ENCODE measurements at places on chromosomes 2 and 18.
A peak's percentile ranks its signal among the peaks of the same experiment; 100 is the strongest.

DNA sequence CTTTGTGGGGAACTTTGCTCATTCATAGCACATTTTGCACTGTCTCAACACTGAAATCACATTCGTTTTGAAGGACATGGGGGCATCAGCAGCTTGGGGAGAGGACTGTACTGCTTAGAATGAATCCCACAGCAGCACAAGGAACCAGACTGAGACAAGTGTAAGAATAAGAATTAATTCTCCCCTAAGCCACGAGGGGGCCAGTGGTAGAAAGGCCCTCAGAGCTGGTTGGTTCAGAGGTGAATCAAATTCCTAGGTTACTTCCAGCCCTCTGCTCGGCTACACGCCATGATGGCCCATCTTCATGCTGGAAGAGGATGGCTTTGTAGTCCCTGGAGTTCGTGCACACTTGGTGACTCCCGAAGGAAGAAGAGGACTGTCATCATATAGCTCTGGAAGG, 12.0 kb upstream of the MC5R start:
- DNase-seq, result no peak

DNA sequence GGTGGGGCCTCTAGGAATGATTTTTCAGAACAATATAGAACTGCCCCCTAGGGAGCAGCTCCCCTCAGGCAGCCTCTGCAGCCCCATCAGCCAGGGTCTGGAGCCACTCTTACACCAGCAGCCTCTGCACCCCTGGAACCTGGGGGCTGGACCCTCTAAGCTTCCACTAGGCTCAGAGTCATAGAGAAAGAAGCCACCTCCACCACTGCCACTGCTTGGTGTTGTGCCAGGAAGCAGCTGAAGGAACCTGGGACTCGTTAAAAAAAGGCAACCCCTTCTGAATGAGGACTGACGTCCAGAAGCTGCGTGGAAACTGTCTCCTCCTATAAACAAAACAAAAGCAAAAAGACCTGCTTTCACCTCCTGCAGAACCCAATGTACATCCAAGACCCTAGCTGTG, 98.1 kb upstream of the HS6ST1 start:
- DNase-seq, result no peak

DNA sequence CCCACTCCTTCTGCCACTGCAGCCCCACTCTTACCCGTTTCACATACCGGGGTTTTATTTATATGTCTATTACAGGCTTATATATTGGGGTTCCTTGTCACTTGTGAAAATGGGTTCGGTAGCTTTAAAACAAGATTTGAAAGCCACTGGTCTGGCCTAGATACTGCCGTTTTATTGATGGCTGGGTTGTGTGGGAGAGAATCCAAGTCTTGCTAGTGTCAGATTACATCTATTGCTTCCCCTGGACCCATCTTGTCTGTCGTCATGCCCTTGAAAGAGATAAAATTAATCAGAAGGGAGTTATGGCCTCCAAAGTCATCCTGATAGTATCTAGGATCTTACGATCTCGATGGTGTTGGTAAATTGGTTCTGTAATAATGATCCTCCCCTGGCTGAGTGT, 79.4 kb downstream of the EIPR1 start:
- no peak for DNase-seq

DNA sequence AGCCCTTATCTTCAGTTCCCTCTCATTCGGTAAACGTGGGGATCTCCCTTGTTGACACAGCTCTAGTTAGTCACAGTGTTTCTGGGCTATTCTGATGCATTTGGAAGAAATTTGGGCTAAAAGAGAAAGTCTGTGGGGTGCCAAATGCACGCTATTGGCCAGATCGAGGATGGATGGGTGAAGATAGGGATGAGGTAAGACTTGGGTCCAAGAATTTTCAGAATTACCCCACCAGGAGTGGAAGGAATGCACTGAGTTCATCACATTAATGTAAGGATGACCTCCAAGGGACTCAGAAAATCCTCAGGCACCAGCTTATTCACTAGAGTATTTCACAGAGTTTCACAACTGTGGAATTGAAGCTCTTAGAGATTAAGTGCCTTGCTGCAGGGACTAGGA, 49.3 kb downstream of the NRP2 start:
- no peak for DNase-seq

GRCh38 chr2:160269365-160269764, 69.3 kb upstream of the ITGB6 start:
- DNase-seq, result no peak

GRCh38 chr2:126635281-126635680, 20.7 kb upstream of the GYPC start:
- DNase-seq, result no peak

DNA sequence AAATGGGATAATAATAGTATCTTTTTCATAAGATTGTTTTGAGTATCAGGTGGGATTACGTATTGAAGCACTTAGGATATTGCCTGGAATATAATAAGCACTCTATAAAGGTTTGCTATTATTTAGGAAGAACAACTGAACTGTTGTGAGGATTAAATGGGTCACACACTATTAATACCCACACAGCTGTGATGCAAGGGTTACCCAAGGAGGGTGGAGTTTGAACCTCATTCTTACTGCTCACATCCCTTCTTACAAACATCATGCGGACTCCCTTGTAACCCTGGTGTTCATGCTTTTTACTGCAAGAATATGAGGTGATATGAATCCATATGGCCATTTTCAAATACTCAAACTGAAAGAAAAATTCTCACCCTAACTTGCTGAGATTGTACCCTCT, 113.5 kb downstream of the KCTD1 start:
- DNase-seq, result no peak

DNA sequence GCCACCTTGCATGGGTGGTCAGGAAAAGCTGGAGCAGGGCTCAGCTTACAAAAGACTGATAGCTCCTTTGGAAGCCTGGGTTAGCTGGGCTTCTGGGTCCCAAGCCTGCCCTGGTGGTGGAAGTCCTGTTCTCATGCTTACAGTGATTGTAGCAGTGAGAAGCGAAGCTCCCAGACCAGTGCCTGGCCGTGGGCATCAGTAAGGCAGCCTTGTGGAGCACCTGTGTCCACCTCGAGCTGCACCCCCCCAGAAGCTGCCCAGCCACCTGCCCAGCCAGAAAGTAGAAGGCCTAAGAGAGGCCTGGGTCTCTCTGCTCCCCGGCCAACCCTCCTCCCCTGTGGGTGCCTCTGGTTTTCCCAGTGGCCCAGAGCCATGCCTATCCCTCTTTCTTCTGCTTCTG, 10.5 kb downstream of the GLI2 start:
- no peak for DNase-seq

DNA sequence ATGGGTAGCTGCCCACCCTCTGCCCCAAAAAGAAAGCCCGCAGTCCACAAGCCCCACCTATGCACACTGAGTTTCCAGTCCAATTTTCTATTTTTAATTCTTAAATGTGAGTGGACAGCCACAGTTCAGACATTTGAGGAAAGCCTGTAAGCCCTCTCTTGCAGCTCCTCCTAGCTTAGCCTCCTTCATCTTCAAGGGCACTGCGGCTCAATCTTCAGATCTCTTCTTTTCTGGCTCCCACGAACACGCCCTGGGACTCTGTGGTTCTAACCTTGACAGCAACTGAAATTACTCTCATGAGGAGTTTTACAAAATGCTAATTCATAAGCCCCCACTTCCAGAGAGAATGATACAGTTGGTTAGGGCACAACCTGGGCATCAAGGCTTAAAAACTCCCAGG, 144.0 kb downstream of the MSH2 start:
- DNase-seq, result no peak

- DNase-seq, result peak; percentile 52
Observed at GRCh38 chr2:158214431-158214830, 112.8 kb downstream of the UPP2 start.

GRCh38 chr2:204566439-204566838, 21.2 kb downstream of the PARD3B start:
- DNase-seq, result no peak

GRCh38 chr2:118773826-118774225, 73.6 kb downstream of the EN1 start:
- DNase-seq, result no peak

DNA sequence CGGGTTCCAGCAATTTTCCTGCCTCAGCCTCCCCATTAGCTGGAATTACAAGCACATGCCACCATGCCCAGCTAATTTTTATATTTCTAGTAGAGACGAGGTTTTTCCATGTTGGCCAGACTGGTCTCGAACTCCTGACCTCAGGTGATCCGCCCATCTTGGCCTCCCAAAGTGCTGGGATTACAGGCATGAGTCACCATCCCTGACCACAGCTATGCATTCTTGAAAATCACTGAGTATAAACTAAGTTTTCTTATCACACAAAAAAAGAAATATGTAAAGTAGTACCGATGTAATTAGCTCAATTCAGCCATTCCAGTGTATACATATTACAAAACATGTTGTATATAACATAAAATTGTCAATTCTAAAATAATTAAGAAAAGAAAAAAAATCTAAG, 232.7 kb downstream of the MBD2 start:
- no peak for DNase-seq

- peak; percentile 72 for DNase-seq
Observed at GRCh38 chr2:231601356-231602229, 8.9 kb downstream of the TEX44 start.

GRCh38 chr2:197777823-197778407, 7.2 kb downstream of the BOLL start:
- DNase-seq, result no peak

DNA sequence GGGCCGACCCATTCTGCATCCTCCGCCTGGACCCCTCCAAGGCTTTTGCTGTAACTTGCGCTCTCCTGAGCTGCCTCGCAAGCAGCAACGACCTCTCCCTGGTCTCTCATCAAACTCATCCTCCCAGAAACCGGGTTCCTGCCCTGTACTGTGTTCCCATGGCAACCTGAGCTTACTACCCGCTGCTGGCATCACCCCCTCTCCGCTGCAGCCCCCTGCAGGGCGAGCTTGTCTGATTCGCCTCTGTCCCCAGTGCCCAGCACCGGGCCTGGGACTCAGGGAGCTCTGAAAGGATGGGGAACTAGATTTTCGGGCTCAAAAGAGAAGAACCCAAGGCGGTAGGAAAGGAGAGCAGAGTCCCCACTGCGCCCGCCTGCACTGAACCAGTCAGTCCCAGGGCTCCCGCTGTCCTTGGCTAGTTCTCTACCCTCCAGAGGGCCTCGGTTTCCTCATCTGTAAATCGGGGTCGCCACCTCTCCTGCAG, 463 bp downstream of the HS1BP3 start:
- DNase-seq, result peak; percentile 25

DNA sequence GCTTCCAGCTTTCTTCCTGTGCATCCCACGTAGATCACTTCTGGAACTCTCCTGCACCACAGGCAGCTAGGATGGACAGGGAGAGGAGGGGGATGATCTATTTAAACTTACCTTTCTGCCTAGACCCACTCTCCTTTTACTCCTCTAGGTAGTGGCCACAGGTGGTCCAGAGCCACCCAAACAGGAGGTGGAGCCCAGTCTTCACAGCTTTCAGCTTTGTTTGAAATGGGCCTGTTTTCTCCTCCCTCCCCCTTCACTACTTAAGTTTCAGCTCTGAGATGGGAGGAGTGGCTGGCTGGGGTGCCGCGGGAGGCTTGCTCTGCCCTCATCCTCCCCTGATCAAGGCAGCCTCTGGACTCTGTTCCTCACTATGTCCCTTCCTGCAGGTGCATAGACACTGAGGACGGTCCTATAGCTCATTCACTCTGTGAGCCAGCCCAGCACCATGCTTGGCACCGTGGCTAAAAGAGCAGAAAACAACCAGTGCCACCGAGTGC, 12.6 kb upstream of the CELF4 start:
- DNase-seq, result no peak

GRCh38 chr2:58065248-58065647, 18.6 kb downstream of the VRK2 start:
- DNase-seq, result no peak

DNA sequence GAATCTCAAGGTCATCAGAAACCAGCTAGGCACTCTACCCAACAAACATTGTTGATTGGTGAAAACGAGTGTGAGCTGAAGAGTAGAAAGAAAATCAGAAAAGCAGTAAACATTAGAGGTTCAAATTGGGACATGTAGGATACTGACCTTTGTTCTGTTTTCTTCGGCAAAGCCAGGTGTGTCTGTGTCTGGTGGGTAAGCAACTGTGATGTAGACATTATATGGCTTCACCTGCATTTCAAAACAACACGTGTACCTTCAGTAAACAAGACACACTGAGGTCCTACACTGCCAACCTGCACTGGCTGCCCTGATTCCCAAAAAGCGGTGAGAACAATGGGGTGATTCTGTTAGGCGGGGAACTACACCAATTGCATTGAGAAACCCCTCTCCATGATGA, 22.7 kb downstream of the KDSR start:
- no peak for DNase-seq

GRCh38 chr2:5977477-5977876, 285.3 kb downstream of the SOX11 start:
- DNase-seq, result no peak

- no peak for DNase-seq
Observed at GRCh38 chr2:232028631-232029030, 67.1 kb downstream of the DIS3L2 start.

DNA sequence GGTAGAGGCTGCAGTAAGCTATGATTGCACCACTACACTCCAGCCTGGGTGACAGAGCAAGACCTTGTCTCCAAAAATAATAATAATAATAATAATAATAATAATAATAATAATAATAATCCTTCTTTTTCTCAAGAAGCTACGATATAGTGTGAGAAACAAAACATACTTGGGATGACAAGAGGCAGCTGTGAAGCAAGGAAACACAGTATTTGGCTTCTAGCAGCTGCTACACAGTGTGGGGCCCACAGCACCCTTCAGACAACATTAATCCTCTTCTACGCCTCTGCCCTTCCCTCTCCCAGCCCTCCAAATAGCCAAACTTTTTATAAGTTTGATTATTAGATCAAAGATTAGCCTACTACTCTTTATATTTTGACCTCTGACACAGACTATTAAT, 62.2 kb downstream of the MYOM1 start:
- no peak for DNase-seq

- DNase-seq, result no peak
Observed at GRCh38 chr2:67895227-67895941, 167.4 kb downstream of the C1D start.

DNA sequence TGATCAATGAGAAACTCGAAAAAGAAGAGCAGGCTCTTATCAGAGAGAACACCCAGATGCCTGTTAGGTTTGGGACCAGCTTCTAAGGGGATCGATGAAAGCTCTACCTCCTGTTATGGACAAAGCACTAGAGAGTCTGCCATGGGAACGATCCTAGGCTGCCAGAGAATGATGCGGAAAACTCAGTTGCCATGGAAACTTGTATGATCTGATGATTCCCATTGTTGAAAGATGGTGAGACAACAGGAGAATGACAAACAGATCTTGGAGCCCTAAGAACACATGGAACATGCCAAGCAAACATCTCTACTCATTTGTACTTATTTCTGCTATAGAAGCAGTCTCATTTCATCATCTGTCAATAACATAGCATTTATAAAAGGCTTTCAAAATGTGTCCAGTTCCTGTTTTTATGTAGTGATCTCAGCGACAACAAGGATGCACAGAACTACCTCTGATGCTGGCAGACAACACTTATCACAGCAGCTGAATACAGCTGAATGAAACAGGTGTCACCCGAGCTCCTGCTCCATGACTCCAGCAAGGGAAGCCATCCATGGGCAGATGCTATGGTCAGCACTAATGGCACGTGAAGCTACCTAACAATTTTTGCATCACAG, 59.6 kb downstream of the NCKAP5 start:
- DNase-seq, result no peak

- no peak for DNase-seq
Observed at GRCh38 chr2:207895274-207895860, 125.7 kb upstream of the FZD5 start.

GRCh38 chr2:39834426-39834825, 55.4 kb upstream of the THUMPD2 start:
- DNase-seq, result no peak

Data from CD4-positive, alpha-beta T cell (primary cell).